ENCODE measurements at places on chromosomes 4 and X.

DNA sequence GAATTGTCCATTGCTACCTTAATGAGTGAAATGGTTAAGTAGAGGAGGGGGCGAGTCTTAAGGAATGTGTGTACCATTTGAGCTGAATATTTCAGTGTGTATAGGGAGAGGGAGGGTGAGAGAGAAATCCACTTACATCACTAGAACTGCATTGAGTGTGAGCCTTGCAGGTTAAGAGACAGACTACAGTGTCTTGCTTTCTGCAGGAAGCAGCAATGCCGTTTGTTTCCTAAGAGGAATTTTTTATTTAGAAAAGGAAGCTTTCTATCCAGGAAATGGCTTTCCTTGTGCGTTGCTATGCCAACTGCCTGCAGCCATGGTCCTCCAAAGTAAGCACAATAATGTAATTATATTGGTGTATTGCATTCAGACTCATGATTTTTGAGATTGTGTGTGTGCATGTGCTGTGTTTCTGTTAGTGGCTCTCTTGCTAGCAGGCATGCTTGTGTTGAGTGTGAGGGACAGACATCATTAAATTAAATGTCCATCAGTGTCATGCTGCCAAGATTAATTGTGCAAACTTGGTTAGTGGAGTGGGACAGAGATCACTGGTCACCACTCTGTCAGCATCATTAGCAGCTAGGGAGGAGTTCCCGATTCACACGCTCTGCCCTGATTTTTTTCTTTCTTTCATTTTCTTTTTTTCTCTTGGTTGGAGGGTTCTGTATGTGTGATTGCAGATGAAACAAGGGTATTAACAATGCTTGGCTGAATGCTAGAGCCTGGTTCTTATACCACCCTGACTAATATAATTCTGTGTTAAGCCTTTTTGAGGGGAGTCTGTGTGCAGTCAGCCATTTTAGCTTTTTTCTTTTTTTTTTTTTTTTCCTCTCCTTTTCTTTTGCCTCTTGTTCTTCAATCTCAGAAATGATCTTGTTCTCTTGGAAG, 164.3 kb downstream of the RAPGEF2 start:
- no peak overlapping the region for H3K27ac ChIP-seq
- H3K4me1 ChIP-seq = no peaks in the 10 kb centered on the region
- no peak for DNase-seq
- H3K4me3 ChIP-seq = no peak overlapping the region
- peaks cover 6% of the 10 kb centered on the region for H3K36me3 ChIP-seq
- no peaks in the 10 kb centered on the region for H3K27me3 ChIP-seq

- no peak overlapping the region for H3K27ac ChIP-seq
- peaks cover 33% of the 10 kb centered on the region for H3K4me1 ChIP-seq
- no peaks in the 10 kb centered on the region for H3K27me3 ChIP-seq
- H3K4me3 ChIP-seq = no peak overlapping the region
- no peak for DNase-seq
Observed at GRCh38 chr4:6680372-6681034, 13.2 kb upstream of the S100P start.

DNA sequence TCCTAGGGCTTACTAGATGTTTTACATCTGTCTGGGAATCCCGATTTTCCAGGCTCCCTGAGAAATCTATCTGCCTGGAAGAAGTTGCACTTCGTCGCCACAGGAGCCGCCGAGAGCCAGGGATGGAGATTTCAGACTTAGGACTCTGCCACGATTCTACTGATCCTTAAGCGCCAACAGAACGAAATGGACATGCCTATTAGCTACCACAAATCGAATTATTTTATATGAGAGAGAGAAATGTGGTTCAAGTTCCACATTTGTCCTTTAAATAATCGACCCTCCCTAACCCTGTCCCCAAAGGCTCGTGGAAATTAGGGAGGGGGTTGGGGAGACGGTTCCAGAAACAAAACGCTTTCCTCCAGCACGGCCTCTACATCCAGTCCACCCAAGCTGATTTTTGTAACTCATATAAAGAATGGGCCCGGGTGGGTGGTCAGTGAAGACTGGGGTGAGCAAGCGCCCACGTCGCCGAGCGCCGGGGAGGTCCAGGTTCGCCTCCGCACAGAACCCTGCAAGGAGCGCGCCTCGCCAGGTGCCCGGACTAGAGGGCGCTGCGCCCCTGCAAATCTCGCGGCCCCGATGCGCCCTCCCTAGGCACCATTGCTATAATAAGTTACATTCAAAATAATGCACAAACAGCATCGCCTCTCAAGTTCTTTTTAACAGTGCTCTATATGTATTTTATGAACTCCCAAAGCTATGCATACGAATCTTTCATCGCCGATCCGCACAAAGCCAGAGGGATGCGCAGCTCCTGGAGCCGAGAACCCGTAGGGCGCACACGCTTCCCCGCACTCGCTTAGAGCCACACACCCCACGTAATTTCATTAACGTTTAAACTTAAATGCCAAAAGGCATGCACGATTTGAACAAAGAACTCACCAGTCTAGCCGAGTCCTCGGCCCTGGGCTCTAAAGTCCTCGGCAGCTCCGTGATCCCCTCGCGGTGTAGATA, 2.1 kb upstream of the FAT1 start:
- no peak for DNase-seq
- H3K4me1 ChIP-seq = no peaks in the 10 kb centered on the region
- H3K27ac ChIP-seq = no peak overlapping the region

DNA sequence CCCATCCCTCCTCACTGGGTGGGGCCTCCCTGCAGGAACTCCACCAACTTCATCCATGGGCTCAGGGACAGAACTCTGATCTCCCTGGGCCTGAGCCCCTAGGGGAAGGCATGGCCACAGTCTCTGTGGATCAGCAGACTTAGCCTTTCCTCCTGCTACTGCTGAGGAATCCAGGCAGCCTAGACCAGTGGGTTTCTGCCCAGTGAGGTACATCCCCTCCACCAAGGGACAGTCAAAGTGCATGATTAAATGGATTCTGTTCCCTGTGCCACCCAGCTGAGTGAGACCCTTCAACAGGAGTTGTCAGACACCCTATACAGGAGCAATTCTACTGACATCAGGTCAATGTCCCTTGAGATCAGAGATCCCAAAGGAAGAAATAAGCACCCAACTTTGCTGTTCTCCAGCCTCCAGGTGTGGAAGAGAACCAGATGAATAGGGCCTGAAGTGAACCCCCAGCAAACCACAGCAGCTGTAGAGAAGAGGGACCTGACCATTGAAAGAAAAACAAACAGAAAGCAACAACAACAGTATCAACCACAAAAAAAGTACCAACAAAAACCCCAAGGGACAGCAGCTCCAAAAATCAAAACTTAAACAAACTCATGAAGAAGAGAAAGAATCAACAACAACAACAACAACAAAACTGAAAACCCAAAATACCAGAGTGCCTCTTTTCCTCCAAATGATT, 84.8 kb downstream of the CHIC1 start:
- H3K27ac ChIP-seq = no peak overlapping the region
- H3K27me3 ChIP-seq = no peaks in the 10 kb centered on the region
- no peak overlapping the region for H3K4me3 ChIP-seq
- no peaks in the 10 kb centered on the region for H3K4me1 ChIP-seq

GRCh38 chr4:100826808-100827548, 309.2 kb upstream of the EMCN start:
- peaks cover 2% of the 10 kb centered on the region for H3K36me3 ChIP-seq
- H3K27ac ChIP-seq = no peak overlapping the region
- no peak overlapping the region for H3K4me3 ChIP-seq
- H3K4me1 ChIP-seq = peaks cover 28% of the 10 kb centered on the region
- no peak for DNase-seq

All from activated T-helper 1 cell treated with anti-CD3 and anti-CD28 coated beads, Interleukin-12 subunit alpha, Interleukin-12 subunit beta, Interleukin-2, Interleukin-4 antibody, amounts not matched to agents 30 ng/mL and 10 ng/mL and 1 ng/mL, durations not matched to agents 14 hours and 24 hours and 36 hours (primary cell).